ENCODE measurements at places on chromosomes 2 and 18.

DNA sequence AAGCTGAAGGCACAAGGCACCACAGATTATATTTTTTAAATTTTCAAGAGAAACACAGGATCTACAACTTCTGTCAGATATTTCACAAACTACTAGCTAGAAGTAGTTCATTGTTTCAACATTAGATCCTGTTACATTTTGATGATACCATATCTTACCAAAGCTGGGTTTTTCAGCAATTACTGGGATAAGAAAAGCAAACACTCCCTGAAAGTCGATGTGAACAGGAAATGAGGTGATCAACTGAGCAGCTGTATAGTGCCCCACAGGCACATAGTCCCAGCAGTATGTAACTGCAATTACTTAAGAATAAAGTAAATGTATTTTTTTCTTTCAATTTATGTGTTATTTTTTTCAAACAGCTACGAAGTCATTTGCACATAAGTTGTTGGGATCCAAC lies 103.5 kb downstream of the DNER start:
- DNase-seq, result no peak

GRCh38 chr2:179435000-179435399 lies 170.4 kb upstream of the SESTD1 start:
- DNase-seq, result no peak

DNA sequence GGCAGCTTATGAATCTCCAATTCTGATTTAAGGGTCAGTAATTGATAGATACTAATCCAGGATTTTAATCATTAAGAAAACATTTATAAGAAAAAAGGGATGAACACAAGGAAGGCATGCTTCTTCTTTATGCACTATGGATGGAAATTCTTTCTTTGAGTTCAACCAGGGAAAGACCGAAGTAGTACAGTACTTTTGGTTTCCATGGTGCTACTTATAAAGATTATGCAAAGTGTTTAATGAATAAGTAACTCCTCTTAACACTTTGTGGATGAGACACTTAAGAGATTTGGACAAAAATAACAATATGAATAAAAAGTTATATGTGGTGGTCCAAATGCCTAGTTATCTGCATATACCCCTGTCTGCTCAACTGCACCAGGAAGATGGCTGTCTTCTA lies 666.5 kb upstream of the FANCL start:
- no peak for DNase-seq

DNA sequence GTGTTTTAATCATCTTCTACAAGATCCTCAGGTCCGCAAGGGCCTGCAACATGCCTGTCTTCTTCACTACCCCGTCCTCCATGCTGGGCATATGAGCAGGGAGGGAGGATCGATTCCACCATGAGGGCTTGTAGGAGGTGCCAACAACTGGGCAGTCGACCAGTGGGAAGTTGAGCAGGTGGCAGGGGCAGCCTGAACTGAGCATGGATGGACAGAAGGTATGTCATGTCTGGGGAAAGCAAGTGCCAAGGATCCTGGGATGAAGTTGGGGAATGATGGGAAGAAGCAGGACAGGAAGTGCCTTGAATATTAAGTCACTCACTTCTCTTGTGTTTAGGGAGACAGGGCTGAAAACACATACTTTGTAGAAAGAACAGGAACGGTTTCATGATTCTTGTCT lies 44.7 kb downstream of the CTIF start:
- no peak for DNase-seq

GRCh38 chr18:46652372-46652771 lies 4.6 kb downstream of the LOXHD1 start:
- no peak for DNase-seq

DNA sequence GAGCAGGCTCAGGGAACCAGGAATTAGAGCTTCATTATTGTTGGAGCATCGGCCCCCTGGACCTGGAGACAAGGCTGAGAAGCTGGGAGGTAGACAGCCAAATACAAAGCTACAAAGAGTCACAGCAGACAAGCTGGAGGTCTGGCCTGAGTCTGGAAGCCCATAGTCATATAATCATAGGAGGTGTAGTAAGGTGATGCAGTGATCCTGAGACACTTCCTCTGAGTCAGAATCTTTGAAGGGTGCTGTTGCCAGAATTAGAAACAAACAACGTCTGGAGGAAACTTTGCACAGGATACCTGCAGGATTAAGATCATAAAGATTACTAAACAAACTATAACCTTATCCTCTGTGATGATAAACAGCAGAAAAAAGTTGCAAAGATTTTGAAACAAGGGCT lies 213.8 kb downstream of the DSC3 start:
- no peak for DNase-seq

DNA sequence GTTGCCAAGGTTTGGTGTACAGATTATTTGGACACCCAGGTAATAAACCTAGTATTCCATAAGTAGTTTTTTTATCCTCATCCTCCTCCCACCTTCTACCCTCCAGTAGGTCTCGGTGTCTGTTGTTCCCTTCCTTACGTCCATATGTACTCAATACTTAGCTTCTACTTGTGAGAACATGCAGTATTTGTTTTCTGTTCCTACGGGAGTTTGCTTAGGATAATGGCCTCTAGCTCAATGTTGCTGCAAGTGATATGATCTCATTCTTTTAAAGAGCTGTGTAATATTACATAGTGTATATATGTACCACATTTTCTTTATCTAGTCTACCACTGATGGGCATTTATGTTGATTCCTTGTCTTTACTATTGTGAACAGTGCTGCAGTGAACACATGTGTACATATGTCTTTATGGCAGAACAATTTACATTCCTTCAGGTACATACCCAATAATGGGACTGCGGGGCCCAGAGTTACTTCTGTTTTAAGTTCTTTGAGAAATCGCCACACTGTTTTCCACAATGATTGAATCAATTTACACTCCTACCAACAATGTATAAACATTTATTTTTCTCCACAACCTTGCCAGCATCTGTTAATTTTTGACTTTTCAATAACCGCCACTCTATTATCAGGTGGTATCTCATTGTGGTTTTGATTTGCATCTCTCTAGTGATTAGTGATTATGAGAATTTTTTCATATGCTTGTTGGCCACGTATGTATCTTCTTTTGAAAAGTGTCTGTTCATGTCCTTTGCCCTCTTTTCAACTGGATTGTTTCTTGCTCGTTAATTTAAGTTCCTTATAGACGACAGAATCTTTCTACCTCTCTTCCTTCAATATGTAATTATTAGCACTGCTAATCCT lies 88.0 kb downstream of the MEMO1 start:
- no peak for DNase-seq

GRCh38 chr18:48629730-48630324 lies 91.0 kb downstream of the CTIF start:
- peak; percentile 94 for DNase-seq

- DNase-seq, result no peak
Measured at GRCh38 chr2:158467248-158467647, 10.5 kb downstream of the PKP4 start.

GRCh38 chr2:7725171-7725849 lies 808.1 kb downstream of the RNF144A start:
- DNase-seq, result no peak

DNA sequence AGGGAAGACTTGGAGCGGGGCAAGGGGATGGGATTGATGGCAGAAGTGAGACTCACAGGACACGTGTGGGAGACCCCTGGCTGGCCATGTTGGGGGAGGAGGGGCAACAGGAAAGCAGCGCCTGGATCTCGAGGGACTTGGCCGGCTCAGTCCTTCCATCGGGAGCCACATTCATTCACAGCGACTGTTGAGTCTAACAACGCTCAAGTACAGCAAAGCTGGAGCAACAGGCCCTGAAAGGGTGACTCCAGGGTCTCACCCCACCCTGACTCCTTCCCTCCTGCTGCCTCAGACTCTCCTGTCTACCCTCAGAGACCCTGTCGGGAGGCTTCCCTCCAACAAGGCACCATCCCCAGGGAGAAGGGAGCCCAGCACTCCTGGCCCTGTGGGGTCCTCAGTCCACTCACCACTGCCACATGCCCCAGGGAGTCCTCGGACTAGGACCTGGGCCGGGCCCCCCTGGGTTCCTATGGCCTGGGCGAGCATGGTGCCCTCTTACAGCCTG lies 14.8 kb upstream of the ALPI start:
- DNase-seq, result no peak

GRCh38 chr2:122148128-122148767 lies 392.8 kb downstream of the TSN start:
- DNase-seq, result no peak

DNA sequence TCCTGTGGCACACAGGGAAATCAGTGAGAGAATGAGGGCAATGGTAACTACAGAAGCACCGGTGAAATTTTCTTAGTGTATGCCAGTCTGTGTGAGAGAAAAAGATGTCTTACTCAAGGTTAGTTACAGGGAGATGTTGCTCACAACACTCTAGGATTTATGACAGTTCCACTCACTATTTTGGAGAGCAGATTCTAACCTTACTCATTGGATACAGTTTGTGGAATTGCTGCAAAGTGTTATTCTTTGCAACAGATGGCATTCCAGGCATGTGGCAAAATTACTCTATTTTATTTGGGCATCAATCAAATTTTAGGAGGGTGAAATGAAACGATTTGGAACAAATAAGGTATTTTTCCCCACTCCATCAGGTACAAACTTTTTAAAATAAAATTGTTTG lies 449.1 kb downstream of the PIK3C3 start:
- DNase-seq, result no peak

DNA sequence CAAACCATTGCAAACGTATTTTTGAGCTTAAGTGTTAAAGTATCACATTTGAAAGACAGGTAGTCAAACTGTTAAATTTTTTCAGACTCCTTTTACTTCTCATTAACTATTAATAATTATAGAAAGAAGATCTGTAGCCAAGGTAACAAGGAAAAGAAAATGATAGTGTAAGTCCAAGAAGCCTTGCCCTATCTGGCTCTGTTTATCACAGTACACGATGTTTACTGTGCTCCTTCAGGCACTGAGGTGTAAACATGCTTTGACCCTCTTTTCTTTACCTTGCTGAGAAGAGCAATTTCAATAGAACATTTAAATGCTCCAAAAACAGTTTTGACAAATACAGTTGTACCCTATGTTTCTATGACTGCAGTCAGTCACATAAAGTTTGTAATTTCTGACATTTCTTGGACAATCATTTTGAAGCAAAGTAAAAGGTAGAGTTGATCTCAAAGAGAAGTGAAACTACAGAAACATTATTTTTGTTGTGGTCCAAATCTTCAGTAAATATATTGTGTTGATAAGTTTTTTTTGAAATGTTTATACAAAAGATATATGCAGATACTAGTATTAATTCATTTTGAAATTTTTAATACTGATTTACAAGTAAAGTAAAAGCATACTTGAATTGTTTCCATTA lies 152.6 kb upstream of the KYNU start:
- no peak for DNase-seq

DNA sequence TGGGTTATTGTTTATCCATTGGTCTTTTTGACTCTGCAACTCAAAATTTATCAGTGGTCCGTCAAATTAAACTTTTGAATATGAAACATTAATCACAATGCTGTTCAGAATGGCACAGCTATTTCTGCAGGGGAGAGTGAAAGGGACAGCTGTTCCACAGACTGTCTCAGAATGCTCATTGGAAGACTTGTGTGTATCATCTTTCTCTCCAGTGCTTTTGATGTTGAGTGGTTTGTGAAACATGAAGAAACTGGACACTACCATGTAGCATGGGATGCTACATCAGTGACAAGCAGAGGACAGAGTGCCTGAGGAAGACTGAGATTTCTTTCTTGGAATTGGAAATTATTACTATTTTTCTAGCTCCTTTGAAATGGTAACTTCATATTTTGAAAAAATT lies 115.7 kb downstream of the PLCL1 start:
- no peak for DNase-seq

GRCh38 chr2:86333378-86333777 lies 4.0 kb downstream of the REEP1 start:
- no peak for DNase-seq

- DNase-seq, result no peak
Measured at GRCh38 chr2:102258025-102258385, 53.4 kb upstream of the IL1RL1 start.

GRCh38 chr2:162058973-162059668 lies 14.9 kb downstream of the DPP4 start:
- DNase-seq, result no peak

- DNase-seq, result no peak
Measured at GRCh38 chr2:220660277-220661145, 911.6 kb downstream of the EPHA4 start.

DNA sequence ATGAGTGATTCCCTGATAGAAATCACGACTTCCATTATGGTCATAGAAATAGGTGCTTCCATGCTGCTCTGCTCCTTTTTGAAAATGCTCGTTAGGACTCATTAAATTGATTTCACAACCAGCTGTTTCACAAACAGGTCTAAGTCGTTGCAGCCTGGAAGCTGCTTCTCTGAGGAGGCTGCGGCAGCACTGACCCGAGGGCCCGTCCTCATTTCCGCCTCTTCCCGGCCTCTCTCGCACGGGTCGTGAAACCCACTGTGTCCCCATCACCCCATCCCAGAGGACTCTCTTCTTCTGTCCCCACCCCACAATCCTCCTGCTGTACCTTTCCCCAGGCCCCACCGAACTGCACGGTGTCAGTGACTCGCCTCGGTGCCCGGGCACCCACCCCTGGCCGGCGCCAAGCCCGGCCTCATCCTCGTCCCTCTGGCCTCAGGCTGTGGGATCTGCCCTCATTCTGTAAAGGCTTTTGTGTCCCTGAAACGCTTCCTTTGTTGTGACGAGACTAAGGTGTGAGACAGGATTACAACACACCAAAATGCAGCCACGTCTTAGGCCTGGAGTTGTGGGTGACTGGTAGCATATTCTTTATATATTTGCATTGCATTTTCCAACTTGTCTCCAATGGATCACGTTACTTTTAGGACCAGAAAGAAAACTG lies 112.7 kb upstream of the CTDP1 start:
- DNase-seq, result no peak

DNA sequence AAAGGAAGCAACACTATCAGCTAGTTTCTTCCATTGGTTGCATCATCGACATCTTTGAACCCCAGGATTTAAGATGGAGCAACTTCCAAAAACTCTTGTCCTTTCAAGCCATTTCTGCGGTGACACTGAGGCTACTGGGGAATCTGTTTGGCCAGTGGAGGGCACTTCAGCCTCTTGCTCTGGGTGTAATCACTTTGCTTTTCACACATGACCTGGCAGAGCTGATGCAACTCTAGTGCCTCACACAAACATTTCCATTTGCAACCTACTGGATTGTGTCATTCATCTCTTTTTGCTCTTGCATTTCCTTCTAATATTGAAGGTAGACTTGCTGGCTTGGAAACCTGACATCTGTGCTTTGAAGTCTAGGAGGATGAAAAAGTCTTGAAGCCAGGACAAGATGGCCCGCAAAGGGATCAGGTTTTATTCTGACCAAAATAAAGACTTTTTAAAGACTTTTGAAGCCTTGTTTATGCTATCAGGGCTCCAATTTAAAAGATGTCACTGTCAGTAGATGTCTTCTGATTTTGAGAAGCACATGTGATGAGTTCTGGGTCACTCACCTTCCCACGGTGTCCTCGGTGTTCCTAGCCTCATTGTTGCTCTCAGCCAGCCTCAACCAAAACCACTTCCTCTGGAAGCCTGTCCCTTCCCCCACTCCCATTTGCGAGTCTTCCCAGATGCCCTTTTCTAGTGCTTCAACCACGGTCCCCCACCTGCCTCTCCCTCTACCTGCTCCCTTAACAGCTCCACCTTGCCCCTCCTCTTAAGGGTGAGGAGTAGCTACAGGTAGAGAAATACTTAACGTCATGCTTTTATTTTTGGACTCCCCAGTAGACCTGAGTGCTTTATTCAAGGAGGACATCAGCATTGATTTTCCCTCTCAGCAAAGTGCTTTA lies 69.7 kb upstream of the KCNE4 start:
- DNase-seq, result peak; percentile 40

GRCh38 chr18:24015639-24016631 lies 1.4 kb downstream of the TTC39C start:
- DNase-seq, result no peak

GRCh38 chr18:33821503-33821902 lies 243.5 kb downstream of the ASXL3 start:
- no peak for DNase-seq

Data from HS-27A (cell line).